NCI-H345 (cell line): ENCODE measurements at places on chromosomes 16 and 17.

DNA sequence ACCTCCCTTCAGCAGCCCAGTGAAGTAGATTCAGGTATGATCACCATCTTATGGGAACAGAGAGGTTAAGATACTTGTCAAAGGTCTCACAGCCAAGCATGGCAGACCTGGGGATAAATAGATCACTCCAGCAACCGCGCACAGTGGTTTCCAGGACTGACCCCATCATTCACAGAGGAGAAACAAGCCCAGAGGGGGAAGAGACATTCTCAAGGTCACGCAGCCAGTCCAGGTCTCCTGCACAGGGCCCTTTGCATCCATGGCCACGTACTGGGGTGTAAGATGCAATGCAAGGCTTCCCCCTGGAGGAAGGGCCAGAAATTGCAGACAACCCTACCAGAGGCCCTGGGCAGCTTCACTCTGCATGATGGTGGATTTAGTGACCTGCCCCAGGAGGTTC, 19.9 kb downstream of the TLE7 start:
- no peak for DNase-seq

- no peak for DNase-seq
Measured at GRCh38 chr17:21213638-21214014, 335 bp downstream of the TMEM11 start.

GRCh38 chr17:50677851-50678375, 29.8 kb downstream of the ANKRD40 start:
- no peak for DNase-seq

DNA sequence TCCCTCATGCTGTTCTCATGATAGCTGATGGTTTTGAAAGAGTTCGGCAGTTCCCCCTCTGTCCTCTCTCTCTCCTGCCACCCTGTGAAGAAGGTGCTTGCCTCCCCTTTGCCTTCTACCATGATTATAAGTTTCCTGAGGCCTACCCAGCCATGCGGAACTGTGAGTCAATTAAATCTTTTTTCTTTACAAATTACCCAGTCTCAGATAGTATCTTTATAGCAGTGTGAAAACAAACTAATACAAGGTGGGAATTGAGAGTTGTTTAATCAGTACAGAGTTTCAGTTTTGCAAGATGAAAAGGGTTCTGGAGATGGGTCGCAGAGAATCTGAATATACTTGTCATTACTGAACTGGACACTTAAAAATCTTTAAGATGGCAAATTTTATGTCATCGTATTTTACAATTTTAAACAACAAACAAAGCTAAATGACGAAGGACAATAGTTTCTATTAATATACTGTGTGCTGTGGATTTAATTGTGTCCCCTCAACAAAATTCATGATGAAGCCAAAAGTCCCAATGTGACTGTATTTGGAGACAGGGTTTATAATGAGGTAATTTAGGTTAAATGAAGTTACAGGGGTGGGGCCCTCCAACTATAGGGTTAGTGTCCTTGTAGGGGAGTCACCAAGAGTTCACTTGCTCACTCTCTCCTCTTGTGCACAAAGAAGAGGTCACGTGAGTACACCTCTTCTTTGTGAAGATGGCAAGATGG, 4.4 kb downstream of the MT3 start:
- no peak for DNase-seq

DNA sequence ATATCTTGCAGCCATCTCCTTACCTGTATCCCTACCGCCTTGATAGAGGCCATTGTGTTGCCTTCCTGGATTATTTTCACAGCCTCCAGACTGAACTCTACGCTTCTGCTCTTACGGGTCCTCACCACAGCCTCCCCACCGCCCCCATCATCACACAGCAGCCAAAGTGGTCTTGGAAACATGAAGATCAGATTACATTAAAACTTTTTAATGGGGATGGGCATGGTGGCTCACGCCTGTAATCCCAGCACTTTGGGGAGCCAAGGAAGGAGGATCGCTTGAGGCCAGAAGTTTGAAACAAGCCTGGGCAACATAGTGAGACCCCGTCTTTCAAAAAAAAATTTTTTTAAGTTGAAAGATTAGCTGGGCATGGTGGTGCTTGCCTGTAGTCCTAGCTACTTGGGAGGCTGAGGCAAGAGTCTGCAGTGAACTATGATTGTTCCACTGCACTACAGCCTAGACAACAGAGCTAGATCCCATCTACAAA, 150.5 kb downstream of the NPIPB5 start:
- no peak for DNase-seq

GRCh38 chr17:10226930-10227695, 28.7 kb upstream of the GAS7 start:
- no peak for DNase-seq

- DNase-seq = no peak
Measured at GRCh38 chr16:66065925-66066324, 300.6 kb upstream of the CDH5 start.

GRCh38 chr16:11639925-11640899, 28.0 kb upstream of the SNN start:
- peak; percentile 39 for DNase-seq

DNA sequence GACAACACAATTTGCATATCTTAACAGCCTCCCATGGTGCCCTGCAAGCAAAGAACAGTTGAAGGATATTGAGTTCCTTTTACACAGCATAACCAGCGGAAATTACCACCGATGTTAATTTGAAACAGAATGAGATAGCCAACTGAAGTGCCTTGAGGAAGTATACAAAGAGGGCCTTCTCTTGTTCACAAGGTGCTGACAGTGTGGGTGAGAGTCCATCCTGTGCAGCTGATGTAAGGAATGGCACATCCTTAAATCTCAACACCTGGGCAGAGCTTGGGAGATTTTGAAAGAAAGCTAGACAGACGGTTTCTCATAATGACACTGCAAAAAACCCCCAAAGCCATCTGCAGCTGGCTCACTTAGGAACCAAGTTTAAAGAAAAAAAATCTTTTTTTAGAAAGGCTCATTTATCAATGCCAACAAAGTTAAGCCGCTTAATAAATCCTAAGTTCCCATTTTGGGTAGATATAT, 818.6 kb downstream of the KCNJ2 start:
- no peak for DNase-seq

DNA sequence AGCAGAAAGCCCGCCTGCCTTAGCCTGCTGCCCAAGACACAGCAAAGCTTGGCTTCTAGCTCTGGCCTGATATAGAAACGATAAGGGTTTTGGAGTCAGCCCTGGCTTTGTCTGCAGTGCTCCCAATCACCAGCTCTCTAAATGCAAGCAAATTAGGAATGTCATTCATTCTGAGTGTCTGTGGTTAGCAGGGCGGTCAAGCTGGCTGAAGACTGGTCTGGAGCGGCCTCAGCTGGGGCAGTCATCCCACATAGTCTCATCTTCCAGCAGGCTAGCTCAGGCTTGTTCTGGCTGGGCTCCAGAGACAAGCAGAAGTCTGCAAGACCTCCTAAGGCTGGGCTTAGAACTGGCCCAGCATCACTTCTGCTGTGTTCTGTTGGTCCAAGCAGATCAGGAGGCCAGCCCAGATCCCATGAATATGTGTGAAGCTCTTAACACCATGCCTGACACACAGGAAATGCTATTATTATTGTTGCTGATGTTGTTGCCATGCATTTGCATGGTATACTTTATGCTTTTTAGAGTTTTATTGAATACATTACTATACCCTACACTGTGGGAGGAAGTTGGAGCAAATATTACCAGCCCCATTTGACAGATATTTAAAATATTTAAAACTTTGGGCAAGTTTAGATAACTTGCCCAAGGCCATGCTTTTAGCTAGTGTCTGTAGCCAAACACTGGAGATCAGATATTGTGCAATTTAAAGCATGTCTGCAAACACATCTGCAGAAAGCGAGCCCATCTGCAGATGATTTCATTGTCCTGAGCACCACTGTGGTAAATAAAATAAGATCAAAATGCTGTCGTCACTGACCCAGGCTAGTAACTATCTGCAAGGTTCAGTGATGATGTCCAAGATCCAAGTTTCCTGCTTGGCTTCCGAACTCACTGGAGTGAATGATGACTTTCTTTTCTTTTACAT, 24.8 kb downstream of the TMC7 start:
- no peak for DNase-seq

- DNase-seq = no peak
Measured at GRCh38 chr16:75099738-75100602, 16.6 kb downstream of the LDHD start.

DNA sequence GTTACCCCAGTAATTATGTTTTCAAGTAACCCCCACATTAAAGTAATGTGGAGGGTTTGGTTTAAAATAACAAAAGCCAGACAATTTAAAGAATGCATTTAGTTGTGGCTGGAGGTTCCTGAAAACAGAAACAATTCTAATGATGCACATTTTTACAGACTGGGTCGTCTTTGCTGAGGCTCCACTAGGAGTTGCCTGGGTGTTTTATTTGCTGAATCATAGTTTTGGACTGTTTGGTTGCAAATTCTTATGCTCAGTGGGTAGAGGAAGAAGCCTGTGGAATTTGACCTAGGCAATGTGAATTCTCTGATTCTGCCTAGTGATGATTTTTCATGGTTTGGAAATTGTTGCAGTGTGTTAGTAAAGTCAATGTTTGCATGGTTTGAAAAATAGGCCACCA, 16.3 kb downstream of the SHISA9 start:
- no peak for DNase-seq

DNA sequence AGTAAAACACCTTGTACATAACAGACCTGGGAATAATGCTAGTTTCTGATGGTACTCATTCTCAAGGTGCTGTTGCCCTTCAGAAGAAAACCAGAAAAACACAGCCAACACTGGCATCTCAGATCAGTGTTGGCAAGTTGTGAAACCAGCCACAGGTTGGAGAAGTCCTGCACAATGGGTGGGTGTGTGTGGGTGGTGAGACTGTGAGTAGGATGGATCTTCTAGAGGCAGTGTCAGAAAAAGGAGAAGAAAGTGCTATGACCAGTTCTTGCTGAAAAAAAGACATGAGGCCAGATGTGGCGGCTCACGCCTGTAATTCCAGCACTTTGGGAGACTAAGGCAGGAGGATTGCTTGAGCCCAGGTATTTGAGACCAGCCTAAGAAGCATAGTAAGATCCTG, 35.2 kb upstream of the SMIM36 start:
- no peak for DNase-seq

- DNase-seq = no peak
Measured at GRCh38 chr17:40241252-40241834, 22.2 kb downstream of the WIPF2 start.

- no peak for DNase-seq
Measured at GRCh38 chr16:12674524-12674923, 129.2 kb downstream of the CPPED1 start.

GRCh38 chr17:41615454-41615853, 2.9 kb upstream of the KRT16 start:
- no peak for DNase-seq

DNA sequence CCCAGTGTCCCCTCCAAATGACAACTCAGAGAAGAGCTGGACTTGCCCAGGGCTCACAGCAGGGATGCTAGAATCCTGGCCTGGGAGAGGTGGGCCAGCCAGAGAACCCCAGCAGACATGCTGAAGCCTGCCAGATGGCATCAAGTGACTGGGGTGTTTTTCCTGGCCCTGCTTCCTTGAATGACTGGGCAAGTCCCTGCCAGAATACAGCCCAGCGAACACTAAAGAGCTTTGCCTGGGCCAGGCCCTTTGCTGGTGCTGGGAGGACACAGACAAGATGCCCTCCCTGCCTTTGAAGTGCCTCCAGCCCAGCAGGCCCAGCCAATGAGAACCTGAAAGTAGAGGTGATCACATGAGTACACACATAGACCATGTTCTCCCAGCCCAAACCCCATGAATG, 11.5 kb downstream of the ZNF319 start:
- DNase-seq = peak; percentile 17

DNA sequence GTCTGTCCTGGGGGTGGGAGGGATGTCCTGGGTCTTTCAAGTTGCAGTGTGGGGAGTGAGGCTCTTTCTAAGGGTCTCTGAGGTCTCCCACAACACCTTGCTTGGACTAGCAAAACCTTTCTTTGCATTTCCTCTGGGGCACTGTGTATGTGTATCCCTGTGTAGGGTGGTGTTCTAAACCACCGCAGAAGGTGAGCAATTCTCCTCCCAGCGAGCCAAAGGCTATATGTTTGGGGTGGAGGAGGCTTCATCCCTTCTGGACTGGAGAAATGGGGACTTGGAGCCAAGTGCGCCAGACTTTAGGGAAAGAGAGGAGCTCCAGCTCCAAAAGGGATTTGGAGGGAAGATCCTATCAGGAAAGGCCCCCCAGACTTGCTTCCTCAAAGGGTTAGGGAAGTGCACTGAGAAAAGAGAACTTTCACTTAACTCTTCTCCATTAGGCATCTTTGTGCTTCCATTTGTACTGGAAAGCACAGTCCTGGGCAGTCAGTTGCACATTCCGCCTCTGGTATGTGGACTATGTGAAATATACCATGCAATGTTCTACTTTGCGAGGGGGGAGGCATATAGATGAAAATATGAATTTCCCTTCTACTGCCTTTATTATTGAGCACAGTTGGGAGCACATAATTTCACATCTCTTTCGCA, 18.9 kb upstream of the HOXB9 start:
- DNase-seq = no peak

- no peak for DNase-seq
Measured at GRCh38 chr17:10046786-10047785, 142.0 kb upstream of the RCVRN start.

- peak; percentile 24 for DNase-seq
Measured at GRCh38 chr17:27756467-27757371, 43.6 kb downstream of the NOS2 start.

GRCh38 chr16:66455970-66456369, 28.9 kb downstream of the BEAN1 start:
- no peak for DNase-seq

GRCh38 chr16:3859889-3860288, 20.6 kb downstream of the CREBBP start:
- no peak for DNase-seq

GRCh38 chr17:27575096-27575911, 55.7 kb upstream of the LGALS9 start:
- no peak for DNase-seq

DNA sequence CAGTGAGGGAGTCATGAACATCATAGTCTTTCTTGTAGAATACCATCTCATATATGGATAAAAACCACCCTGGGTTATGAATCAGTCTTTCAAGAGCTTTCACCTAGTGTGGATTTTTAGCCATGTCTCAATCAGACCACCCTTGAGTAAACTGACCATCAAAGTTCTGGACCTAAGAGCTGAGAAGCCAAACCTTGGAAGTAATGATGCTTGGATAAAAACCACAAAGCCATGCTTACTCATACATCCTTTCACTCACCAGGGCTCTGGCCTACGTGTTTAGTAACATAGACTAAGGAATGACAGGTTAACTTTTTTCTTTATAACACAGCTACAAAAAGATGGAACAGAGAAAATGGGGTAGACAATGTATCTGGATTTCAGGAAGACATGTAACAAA, 167.2 kb downstream of the STX8 start:
- no peak for DNase-seq

GRCh38 chr16:75811020-75811634, 84.8 kb upstream of the CPHXL start:
- DNase-seq = no peak

DNA sequence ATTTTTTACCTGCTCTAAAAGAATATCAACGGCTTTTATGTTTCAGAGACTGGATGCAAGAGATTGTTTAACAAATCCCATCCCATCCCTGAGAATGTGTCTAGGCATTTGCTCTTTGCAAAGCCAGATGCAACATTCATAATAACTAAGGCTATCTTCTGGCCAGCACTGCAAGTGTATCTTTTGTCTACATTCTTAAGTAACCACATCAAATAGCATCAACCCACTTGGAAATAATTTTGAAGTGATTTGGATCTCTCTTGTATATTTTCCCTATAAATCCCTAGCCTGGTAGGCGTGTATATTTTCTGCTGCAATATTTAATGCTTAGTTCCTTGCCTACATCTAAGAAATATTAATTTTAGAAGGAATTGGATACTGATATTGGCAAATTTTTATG, 64.3 kb downstream of the PIGL start:
- DNase-seq = no peak
